WTC11 (cell line): ENCODE measurements at places on chromosomes 1 and 21. TPM values are rescaled to one million over a fixed set of nuclear protein-coding genes. Genes with fewer than 3 reads are reported as not detected.

DNA sequence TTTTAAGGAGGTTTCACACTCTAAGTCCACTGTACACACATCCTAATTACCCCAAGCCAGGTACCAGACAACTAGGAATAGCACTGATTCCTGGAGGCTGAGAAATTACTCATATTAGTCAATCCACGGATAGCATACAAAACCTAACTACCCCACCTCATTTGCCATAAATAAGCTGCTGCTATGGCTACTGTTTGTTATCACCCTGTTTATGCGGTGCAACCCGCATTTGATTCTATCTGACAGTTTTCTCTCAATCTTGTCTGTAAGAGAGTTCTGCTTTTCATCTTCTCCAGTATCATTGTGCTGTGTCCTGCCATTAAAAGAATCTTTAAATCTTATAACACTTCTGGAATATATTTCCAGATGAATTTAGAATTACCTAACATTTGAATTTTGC lies 1496.5 kb downstream of the PLA2G4A start:
- DNase-seq: no peak

GRCh38 chr1:227661495-227661894 lies 73.6 kb downstream of the JMJD4 start:
- DNase-seq: no peak

GRCh38 chr1:209383907-209384709 lies 199.4 kb upstream of the CAMK1G start:
- DNase-seq: no peak

DNA sequence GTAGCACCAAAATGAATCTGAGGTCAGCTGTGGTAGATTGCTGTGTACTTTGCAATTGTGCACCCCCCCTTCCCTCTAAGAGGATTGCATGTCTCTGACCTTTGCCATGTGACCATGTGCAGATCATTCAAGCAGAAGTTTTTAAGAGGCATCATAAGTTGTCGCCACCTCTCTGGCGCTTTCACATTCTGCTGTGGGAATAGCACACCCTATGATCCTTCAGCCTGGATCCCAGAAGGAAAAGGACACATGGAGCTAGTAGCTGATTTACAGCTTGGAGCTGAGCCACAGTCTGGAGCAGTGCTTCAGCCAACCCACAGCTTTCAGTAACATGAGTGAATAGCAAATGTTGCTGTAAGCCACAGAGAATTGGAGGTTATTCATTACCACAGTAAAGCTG lies 158.5 kb downstream of the TSEN15 start:
- DNase-seq: no peak

- DNase-seq: no peak
Measured at GRCh38 chr1:8677782-8678181, 139.7 kb downstream of the RERE start.

DNA sequence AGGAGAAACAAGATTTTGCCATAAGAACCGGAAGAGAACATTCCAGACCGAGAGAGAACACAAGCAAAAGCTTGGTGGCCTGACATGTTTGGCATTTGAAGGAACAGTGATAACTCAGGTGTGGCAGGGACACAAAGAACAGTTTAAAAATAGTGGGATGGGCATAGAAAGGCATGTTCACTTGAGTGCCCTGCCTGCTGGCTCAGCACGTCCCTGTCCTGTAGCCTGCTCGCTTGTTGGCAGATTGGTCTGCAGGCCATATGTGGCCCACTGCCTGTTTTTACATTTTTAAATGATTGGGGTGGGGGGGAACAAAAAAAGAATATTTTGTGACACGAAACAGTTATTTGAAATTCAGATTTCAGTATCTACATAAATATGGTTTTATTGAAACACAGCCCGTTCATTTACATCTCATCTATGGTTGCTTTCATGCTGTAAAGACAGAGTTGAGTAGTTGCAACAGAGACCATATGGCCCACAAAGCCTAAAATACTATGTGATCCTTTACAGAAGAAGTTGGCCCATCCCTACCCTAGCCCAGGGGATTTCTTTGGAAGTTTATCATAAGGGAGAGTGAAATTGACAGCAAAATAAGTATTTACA lies 100.7 kb downstream of the RGL1 start:
- DNase-seq: no peak

- DNase-seq: no peak
Measured at GRCh38 chr1:114107474-114108435, 45.9 kb downstream of the SYT6 start.

DNA sequence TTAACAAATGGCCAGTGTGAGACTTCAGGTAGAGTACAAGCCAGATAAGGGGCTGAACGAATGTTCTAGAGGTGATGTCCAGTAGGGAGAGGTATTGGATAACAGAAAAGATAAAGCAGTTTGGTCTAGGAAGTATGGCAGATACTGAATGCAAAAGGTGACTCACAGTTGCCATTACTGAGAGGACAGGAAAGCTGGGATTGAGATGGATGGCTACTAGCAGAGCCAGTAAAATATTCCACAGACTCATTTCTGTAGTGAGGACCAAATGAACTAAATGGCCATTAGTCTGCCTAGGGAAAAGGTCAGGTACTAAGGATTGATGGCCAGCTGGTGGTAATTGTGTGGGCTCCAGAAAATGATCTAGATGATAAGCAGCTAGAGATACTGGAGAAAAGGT lies 11.5 kb downstream of the MACO1 start:
- no peak for DNase-seq

GRCh38 chr1:224433041-224433691 lies 1.4 kb downstream of the WDR26 start:
- DNase-seq: no peak

The TRIM45 gene
- 11.8 to 17.7 TPM (median 15.7 TPM) in 3 replicates for total RNA-seq

The IL12RB2 gene
- 0.50 to 1.1 TPM (median 0.81 TPM) in 3 replicates for total RNA-seq
